ENCODE measurements at places on chromosomes 2 and 18. TPM values are rescaled to one million over a fixed set of nuclear protein-coding genes. Genes with fewer than 3 reads are reported as not detected.
A peak's percentile ranks its signal among the peaks of the same experiment; 100 is the strongest.

- DNase-seq: no peak
Observed at GRCh38 chr2:128494640-128495321, 176.1 kb upstream of the HS6ST1 start.

DNA sequence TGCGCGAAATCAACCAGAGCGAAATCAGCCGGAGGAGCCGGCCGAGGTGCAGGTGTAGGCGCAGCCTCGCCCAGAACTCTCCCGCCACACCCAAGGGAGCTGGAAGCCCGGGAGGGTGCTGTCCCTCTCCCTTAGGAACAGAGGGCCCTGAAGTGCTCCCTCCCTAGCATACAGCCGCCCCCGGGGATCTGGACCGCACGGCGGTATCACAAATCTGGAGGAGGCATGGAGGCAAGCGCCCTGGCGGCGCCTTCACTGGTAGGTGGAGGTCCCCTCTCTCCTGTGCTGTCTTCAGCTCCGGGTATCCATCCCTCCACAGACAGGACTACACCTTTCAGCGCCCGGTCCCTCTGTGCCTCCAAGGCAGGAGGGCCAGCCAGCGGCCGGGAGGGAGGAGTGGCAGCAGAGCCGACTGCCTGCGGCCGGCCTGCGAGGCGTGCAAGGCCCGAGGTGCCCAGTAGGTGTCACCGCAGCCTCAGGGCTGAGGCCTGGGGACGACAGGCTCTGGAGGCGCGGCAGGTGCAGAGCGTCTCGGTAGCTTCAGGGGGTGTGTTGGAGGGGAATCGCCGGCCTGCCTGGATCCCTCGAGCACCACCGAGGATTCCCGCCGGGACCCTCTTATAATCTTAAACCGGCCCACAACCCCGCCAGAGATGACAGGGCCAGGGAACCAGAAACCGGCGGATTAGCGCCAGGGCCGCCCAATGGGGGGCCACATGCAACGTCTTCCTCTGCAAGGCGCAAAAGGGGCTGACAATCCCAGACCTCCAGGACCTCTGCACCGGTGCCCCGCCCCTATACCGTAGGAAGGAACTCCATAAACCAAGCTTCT lies 2.8 kb downstream of the IHH start:
- peak; percentile 72 for DNase-seq

GDF7 gene
- total RNA-seq: 0.05 TPM

- no peak for DNase-seq
Observed at GRCh38 chr2:71929482-71929772, 218.2 kb downstream of the CYP26B1 start.

CSRNP3 gene
- total RNA-seq: 0.05 TPM

GPR45 gene
- not detected for total RNA-seq

GALR1 gene
- not detected for total RNA-seq

- no peak for DNase-seq
Observed at GRCh38 chr2:152638056-152638455, 79.2 kb downstream of the PRPF40A start.

ZNF532 gene
- 79.1 TPM for total RNA-seq

DNA sequence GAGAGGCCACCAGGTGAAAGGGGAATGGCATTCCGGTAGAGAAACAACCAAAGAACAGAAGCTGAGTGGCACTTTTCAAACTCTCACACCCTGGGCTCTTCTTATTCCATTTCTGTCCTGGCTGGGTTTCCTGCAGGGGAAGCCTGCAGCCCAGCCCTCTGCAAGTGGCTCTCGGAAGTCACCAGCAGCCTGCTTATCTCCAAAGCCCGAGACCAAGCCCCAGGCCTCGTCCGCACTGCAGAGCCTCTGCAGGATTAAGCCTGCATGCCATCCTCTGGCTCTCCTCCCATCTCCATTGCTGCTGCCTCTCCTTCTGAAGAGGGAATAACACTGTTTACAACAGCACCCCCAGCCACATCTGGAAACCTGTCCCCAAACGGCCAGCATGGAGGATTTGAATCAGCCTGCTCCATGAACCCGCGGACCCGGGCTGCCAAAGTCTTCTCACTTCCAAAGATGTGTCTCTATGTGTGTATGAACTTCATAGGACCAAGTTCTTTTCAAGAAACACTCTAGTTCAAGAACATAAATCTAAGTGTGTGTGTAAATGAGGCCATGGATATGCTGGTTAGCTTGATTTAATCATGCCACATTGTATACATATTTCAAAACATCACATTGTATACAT lies 54.2 kb downstream of the DIPK1C start:
- DNase-seq: no peak

DNA sequence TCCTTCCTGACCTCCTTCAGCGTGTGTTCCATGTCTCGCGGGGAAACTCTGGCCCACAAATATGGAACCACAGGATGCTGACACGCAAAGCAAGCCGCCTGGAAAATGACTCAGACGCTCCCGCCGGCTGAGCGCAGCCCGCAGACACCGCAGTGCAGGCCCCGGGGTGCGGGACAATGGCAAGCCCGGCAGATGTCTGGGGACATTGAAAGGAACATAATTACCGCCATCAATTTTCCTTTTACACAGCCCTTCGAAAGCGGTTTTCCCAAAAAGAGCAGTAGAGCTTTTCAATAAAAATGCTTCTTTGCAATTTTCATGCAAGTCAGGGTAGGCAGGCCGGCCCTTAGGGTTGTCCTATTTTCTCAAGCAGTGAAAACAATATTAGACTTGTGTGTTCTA lies 159.2 kb upstream of the SH3BP4 start:
- no peak for DNase-seq

GRCh38 chr2:11352781-11353537 lies 8.5 kb upstream of the ROCK2 start:
- DNase-seq: no peak

PJVK gene
- total RNA-seq: 1.2 TPM

GRCh38 chr2:172094294-172095145 lies 8.2 kb downstream of the DLX2 start:
- no peak for DNase-seq

DNA sequence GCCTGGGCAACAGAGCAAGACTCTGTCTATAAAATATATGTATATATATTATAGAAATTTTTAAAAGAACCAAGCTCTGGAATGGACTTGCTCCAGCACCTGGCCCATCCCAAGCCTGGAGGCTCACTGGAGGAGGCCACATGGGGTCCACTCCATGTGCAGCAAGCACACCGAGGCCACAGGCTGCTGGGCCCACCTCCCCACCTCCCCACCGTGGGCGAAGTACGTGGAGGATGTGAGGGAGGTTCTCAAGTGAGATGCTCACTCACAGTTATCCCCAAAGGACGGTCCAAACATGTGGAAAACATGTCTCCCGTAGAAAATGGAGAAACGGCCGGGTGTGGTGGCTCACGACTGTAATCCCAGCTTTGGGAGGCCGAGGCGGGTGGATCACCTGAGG lies 13.9 kb upstream of the RAB17 start:
- no peak for DNase-seq

SPATA3 gene
- total RNA-seq: not detected

GRCh38 chr2:218853766-218854165 lies 5.8 kb upstream of the WNT6 start:
- DNase-seq: no peak

GRCh38 chr18:74382481-74383017 lies 66.9 kb downstream of the C18orf63 start:
- no peak for DNase-seq

GRCh38 chr2:223768179-223768578 lies 69.2 kb downstream of the AP1S3 start:
- DNase-seq: no peak

RAB17 gene
- total RNA-seq: 1.3 TPM

DNA sequence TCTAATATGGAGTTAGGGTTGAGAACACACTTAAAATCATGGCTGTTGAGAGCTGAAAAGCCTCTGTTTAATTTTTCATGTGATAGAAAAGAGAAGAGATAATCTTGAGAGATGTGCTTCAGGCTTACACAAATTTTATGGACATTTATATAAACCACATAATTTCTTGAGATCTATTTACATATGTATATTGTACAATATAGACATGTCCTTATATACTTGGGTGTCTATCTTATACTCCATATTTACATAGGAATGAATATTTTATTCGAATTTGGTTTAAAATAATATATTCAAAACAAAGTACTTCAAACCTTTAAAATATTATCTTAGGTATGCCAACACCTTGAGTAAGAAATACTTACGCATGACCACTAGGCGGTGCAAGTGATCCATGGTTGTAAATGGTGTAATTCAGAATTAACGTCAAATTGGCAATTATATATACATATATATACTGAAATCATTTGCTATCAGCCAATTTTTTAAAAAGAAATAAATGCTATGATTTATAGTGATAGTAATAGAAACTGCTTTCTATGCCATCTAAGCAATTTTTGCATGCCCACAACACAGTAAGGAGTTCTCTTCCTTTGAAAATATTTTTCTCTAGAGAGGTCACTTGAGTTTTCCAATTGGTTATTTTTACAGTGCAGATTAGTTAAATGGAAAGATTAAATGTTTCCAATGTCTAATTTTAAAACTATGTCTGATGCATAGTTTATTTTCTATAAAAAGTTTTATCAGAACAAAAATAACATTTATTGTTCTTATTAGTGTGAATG lies 37.6 kb upstream of the SPAG16 start:
- DNase-seq: no peak

PARD6G gene
- 1.3 TPM for total RNA-seq

- no peak for DNase-seq
Observed at GRCh38 chr2:173393186-173393585, 38.5 kb downstream of the CDCA7 start.

DNA sequence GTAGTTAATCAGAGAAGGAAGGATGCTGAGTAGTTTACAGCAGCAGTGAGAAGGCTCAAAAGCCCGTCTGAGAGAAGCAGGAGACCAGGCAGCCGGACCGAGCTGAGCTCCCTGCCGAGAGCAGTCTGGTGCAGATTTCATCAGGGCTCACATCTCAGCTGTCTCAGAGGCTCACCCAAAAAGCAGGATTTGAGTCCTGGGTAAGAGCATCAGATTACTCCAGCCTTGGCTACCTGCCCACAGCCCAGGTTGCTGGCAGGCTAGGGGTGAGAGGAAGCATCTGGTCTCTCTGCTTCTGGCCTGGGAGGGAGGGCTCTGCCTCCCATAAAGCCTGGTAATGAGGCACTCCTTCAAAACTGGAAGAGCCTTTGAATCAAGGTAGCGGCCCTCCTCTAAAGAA lies 140.5 kb downstream of the ST6GAL2 start:
- DNase-seq: no peak

DNA sequence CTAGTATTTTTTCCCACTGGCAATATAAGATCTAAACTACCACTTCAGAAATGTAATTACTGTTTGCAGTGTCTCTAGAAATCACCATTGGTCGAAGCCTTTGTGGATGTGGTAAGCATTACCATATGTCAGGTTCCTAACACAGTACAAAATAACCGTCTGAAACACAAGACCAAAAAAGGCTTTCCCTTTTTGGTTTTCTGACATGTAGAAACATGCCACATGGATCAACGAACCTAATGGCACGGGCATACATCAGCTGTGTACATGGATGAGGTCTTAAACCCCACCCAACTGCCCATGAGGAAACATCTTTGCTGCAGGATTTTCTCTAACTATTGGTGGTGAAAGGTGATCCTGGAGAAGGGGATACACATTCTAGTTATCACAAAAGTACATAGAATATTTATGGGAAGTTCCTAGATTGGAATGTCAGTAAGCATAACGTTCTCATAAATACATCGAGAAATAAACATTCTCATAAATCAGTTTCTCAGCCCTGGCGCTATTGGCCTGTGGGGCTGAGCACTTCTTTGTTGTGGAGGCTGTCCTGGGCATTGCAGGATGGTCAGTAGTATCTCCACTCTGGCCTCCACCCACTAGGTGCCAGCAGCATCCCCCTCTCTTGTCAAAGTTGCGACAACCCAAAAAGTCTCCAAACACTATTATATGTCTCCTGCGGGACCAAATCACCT lies 9.0 kb downstream of the VIT start:
- DNase-seq: peak; percentile 55

GRCh38 chr2:96699621-96700020 lies 40.2 kb downstream of the LMAN2L start:
- no peak for DNase-seq

- DNase-seq: peak; percentile 84
Observed at GRCh38 chr18:36297417-36298125, at the start of gene FHOD3. FHOD3 (plus strand) TSS chr18:36297713; CDS start chr18:36297836, 123 bp downstream.

DNA sequence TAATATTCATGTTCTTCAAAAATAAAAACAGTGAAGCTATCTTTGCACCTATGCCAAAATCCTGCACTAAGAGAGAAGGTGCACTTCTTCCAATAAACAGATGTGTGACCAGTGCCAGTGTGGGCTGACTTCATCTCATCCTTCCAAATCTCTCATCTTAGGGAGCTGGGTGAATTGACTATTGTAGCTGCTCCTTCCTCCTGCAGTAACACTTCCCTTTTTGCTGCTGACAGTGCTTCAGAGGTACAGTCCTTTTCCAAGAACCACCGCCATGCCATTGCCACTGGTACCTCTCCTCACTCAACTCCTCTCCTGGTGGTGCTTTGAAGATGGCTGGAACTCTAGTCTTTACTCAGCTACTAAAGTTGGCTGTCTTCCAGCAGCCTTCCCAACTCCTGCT lies 42.1 kb upstream of the ARHGAP25 start:
- no peak for DNase-seq

PER2 gene
- 12.7 TPM for total RNA-seq

DNA sequence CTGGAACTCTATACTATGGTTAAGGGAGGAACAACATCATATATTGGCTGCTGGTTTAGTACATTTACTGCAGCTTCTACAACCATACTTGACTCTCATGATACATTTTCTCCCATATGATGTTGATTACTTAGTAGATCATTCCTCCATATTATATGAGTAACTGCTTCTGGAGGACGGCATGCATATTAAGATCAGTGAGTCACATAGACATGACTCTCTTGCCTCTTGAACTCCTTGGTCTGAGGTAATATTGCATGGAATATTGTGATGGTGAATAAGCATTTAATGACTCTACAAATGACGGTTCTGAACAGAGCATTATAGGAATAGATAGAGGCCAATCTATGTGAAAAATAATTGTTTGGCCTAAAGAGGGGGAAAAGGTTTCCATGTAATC lies 418.8 kb upstream of the SPHKAP start:
- no peak for DNase-seq

DNA sequence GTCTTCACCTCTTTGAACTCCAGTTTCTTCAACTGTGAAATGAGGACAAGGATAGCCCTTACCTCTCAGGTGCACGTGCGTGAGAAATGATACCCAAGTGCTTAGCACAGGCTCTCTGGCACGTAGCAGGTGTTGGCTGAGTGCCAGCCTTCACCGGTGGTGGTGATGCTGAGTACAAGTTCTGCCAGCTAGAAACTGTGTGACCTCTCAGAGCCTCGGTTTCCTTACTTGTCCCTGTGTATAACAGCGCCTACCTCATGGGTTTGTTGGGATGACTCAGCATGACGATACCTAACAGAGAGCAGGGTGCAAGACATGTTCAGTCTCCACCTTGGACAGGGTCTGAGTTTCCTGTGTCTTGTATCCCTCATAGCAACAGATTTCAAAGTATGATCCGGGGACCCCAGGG lies 205.1 kb downstream of the TNS1 start:
- DNase-seq: peak; percentile 61

DNA sequence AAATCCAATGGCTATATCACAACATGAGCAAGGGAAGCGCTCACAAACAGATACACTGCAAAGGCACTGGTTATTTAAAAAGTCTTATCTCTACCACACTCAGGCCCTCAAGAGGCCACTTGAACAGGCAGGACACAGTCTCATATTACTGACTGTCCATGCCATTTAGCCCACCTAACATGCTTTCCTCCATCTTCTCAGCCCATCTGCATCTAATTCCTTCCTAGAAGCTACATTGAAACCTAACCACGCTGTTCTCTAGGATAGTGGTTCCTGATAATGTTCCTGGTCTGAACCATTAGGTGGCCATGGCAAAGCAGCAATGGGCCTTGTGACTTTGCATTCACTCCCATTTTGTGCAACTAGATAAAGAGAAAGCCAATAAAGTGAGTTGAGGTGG lies 22.5 kb upstream of the NEB start:
- DNase-seq: no peak

- no peak for DNase-seq
Observed at GRCh38 chr2:211103989-211104388, 547.6 kb downstream of the CPS1 start.

ZSWIM2 gene
- not detected for total RNA-seq
